Stimulated activated naive CD8-positive, alpha-beta T cell treated with anti-CD3 and anti-CD28 coated beads, Interleukin-15, amount 100 ng/mL, for 72 hours (primary cell): ENCODE measurements at places on chromosomes 13 and 19.

GRCh38 chr19:4063369-4064148 is 3.1 kb downstream of the ZBTB7A start:
- DNase-seq, result no peak

GRCh38 chr19:19402656-19403372 is 2.7 kb upstream of the GATAD2A start:
- no peak for DNase-seq

- DNase-seq, result no peak
Measured at GRCh38 chr13:99218126-99218525, 17.5 kb downstream of the UBAC2 start.

GRCh38 chr19:55091126-55091910 is 15.6 kb downstream of the EPS8L1 start:
- DNase-seq, result no peak

DNA sequence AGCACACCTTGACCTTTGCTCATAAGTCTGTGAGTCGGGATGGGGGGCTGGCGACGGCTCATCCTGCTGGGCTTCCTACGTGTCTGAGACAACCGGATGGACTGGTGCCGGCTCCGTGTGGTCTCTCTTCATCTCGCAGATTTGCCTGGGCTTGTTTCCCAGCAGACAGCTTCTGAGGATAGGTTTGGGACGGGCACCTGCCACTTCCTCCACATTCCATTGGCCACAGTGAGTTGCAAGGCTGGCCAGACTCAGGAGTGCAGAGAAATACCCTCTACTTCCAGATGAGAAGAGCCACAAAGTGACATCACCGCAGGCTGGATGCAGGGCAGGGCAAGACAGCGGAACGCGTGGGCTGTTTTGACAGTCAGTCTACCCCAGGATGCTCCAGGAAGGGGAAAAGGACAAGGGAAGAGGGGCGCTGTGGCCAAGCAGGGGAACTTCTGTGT is 48.1 kb downstream of the IRS2 start:
- DNase-seq, result no peak

DNA sequence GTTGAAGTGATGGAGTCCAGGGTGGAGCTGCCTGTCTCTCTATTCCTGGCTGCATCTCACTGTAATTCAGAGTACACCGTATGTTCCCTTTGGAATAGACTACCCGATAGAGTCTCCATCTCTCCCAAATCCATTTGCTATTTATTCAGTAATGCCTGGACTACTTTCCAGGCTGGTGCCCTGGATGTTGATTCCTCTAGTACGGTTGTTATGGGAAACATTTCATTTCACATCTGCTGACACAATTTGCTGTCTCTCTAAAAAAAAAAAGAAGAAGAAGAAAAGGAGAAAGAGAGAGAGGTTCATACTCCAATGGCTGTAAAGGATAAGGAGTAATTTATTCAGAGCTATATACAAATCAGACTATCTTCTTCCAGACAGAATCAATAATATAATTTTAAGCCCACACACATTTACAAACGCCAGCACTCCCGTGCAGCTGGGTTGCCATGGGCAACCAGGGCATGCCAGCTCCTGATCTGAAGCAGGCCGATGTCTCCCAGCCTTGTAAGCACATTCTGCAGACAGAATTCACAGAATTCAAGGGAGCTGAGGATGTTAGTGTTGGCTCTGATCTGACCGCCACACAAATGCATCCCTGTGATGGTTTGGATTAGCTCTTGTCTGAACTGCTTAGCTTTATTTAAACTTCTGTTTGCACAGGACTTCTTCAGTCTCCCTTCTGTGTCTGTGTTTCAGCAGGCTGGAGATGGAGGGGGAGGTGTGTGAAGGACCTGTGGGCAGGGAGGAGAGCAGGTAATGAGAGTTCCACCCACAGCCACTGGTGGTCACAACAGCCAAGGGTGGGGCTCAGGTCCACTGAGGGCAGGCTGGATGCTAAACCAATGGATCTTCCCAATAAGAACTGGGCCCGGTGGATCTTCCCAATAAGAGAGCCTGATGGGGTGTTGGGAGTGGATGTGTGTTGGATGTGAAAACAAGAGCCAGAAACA is 66.0 kb downstream of the TEX26 start:
- DNase-seq, result no peak

DNA sequence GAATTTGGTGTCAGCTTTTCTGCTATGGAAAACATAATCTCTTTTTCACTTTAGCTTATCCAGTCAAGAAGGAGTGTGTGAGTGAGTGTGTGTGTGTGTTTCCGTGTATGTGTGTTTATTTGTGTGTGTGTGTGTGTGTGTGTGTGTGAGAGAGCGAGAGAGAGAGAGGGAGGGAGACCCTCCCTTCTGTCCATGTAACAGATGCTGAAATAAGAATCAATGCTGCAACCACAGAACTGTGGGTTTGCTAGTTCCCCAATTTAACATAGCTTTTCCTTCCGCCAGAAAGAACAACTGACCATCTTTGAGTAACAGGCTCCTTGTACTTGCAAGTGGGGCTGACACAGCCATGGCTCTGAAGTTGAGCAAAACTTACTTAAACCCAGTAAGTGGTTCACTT is 5.2 kb downstream of the LCP1 start:
- DNase-seq, result no peak

GRCh38 chr19:52664461-52664860 is 26.3 kb upstream of the ZNF83 start:
- no peak for DNase-seq

DNA sequence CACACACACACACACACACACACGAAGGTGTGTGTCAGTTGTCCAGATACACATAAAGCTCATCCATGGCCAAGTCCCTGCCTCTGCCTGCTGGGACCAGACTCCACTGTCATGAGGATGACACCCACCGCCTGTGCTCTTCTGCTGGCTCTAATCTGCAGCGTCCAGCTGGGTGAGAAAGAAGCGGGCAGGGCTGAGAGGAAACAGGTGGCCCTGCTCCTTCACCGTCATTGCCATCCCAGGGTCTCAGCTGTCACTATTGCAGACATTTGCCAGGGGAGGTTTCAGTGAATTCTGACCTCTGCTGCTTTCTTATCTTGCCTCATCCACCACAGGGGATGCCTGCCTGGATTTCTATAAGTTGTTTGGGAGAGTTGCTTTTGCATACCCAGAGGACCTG is 31.4 kb downstream of the SCGB2B2 start:
- DNase-seq, result no peak

DNA sequence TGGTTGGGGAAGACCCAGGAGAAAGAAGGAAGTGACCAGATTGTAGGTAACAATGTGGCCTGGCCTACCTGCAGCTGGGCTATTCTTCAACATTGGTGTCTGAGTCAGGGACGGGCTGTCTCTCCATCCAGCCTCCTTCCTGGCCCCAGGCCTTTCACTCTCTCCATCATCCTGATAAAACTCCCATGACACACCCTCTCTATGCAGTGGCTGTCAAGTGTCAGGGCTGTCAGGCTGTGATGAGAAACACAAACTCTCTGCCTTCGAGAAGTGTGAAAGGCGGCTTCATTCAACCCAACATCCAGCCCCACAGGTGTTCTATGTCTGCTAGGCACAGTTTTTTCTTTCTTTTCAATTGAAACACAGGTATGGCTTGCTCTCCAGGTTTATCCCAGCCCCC is 153.3 kb upstream of the VSTM2B start:
- DNase-seq, result no peak

GRCh38 chr13:62294244-62294643 is 878.6 kb upstream of the PCDH20 start:
- no peak for DNase-seq

DNA sequence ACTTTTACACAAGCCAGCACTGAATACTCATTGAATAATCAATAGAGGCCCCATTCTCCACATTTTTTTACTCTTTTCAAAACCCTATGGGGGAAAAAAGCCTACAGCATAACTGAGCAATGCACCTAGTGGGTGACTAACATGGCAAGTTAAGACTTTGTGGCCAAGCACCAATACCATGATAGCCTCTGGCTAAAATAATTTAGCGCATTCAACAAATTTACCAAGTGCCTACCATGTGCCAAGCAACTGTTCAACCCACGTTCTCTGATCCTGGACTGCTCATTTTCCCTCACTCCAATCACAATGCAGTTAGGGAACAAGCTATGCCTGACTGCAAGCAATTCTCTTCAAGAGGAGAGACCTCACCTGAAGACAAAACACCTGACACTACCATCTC is 3.0 kb downstream of the ANKRD10 start:
- DNase-seq, result no peak

DNA sequence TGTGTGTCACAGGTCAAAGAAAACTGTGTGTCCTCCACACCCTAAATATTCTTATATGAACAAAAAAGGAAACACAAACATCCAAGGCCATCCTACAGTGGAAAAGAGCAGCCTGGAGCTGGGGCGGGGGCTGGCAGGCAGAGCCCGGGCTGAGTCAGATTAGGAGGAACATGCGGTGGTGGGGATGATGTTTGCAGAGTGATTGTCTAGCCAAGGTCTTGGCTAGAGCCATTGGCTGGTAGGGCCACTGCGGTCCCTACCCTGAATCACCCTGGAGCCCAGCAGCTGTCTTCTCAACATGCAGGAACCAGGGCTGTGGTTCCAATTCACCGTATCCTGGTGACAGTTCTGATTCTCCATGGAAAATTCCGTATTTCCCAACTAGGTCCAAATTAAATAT is 439.5 kb downstream of the FGF9 start:
- DNase-seq, result no peak

DNA sequence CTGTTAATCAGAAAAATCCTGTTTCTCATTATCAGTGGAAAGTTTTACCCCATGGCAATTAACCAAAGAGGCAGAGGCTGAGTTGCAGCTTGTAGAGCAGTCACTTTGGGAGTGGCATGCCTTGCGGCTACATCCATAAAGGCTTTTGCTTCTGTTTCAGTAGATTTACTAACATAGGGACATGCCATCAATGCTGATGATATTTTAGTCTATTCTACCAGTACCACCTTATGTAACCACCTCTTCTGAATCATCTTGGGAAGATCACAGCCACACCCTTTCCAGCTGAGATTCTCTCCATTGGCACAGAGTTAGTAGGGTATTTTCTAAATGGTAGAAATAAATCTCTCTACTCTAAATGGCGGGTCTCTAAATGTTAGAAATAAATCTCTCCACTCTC is 37.5 kb downstream of the POSTN start:
- DNase-seq, result no peak

- peak; percentile 70 for DNase-seq
Measured at GRCh38 chr19:7904074-7905020, 670 bp downstream of the MAP2K7 start.

GRCh38 chr13:79781829-79782540 is 301.0 kb downstream of the NDFIP2 start:
- no peak for DNase-seq

DNA sequence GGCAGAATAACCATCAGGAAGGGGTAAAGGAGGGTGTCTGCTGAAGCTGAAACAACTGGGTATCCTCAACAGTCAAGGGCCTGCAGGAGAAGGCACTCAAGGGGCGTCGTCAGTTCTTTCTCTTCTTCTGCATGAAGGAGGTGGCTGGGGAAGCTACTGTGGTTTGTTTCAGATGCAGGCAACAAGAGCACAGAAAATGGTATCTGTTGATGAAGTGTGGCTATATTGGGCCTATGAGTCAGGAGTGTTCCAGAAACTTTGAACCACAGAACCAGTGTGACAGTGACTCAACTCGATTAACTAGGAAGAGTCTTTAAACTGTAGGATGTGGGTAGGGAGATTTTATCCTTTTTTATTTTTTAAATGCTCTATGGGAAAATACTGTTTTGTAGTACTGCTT is 686.3 kb downstream of the FGF9 start:
- no peak for DNase-seq
